ENCODE measurements at places on chromosomes 3 and 15.

GRCh38 chr15:94177112-94177511 lies 54.2 kb upstream of the MCTP2 start:
- DNase-seq, result no peak

DNA sequence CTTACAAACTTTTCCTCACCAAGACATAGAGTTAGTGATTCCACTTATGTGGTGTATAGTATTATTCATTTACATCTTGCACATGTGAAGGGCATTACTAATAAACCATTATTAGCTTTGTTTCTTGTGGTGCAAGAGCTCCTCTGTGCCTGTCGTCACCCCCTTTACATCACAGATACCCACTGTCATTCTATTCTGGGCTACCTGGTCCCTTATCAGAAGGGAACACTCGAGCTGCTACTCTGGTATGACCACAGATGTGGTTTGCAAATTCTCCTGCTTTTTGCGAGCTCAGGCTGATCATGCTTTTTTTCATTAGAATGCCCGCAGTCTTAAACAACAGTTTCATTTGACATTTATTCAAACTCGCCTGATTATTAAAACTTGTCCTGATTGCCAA lies 13.9 kb upstream of the SENP2 start:
- no peak for DNase-seq

GRCh38 chr15:55683376-55683775 lies 59.6 kb downstream of the PRTG start:
- DNase-seq, result no peak

- DNase-seq, result no peak
Measured at GRCh38 chr15:59998305-59998949, 5.7 kb upstream of the FOXB1 start.

GRCh38 chr3:114848643-114849350 lies 298.3 kb downstream of the ZBTB20 start:
- no peak for DNase-seq

DNA sequence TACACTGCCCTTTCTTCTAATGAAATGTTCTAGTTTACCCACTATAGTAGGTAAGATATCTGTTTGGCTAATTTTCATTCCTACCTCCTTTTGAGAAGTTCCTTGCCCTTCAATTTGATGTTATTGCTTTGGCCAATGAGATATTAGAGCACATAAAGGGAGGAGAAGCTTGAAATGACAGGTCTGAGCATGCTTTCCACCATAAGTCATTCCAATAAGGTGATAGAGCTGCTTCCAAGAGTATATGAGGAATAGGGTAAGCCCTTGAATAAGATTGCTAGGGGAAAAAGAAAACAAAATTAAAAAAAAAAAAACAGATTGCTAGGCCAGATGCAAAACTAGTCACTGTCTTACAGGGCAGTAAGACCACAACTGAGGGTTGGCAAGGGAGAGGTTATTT lies 78.9 kb upstream of the TRIM42 start:
- DNase-seq, result no peak

- DNase-seq, result no peak
Measured at GRCh38 chr3:186614266-186614596, 1.4 kb downstream of the AHSG start.

GRCh38 chr3:104102386-104102785 lies 1264.3 kb upstream of the ALCAM start:
- DNase-seq, result no peak

GRCh38 chr3:104108522-104108921 lies 1258.2 kb upstream of the ALCAM start:
- no peak for DNase-seq

DNA sequence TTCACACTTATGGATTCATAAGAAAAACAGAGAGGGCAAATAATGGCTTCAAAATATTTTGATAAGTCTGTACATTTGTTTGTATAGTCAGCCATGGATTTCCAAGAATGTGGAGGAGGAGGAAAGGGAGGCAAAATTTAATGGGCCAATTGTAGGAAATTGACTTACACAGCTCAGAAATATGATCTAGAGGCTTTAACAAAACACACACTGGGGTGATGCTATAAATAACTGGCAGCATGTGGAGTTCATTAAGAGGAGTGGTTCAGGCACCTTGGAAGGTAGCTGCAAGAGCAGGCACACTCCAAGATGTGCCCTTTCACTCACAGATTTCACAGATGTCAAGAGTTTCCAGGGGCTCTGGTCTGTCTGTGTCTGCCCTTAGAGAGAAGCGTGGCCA lies 193.4 kb upstream of the RASGRP1 start:
- no peak for DNase-seq

- no peak for DNase-seq
Measured at GRCh38 chr15:96230526-96231181, 99.8 kb upstream of the NR2F2 start.

Measured in SIG-M5 (cell line).